T-cell (primary cell): ENCODE measurements at places on chromosomes 6 and 20. TPM values are rescaled to one million over a fixed set of nuclear protein-coding genes. Genes with fewer than 3 reads are reported as not detected.

- no peaks in the 10 kb centered on the region for H3K27me3 ChIP-seq
- no peaks in the 10 kb centered on the region for H3K4me1 ChIP-seq
- no peak for DNase-seq
- no peak overlapping the region for H3K4me3 ChIP-seq
- H3K36me3 ChIP-seq: no peaks in the 10 kb centered on the region
- no peak overlapping the region for H3K27ac ChIP-seq
Measured at GRCh38 chr6:147666255-147666654, 157.8 kb downstream of the SAMD5 start.

Gene ASXL1
- total RNA-seq: 202 TPM

Gene ZSCAN23
- 1.8 TPM for total RNA-seq

GRCh38 chr6:64230530-64230929, 594.9 kb downstream of the PHF3 start:
- DNase-seq: no peak
- no peak overlapping the region for H3K4me3 ChIP-seq
- H3K4me1 ChIP-seq: no peaks in the 10 kb centered on the region
- H3K36me3 ChIP-seq: no peaks in the 10 kb centered on the region
- H3K27ac ChIP-seq: no peak overlapping the region

- no peak overlapping the region for H3K27ac ChIP-seq
- no peaks in the 10 kb centered on the region for H3K27me3 ChIP-seq
- H3K4me1 ChIP-seq: no peaks in the 10 kb centered on the region
- no peak overlapping the region for H3K4me3 ChIP-seq
- DNase-seq: no peak
- no peaks in the 10 kb centered on the region for H3K36me3 ChIP-seq
Measured at GRCh38 chr20:63404129-63405085, 43.3 kb upstream of the CHRNA4 start.
